Esophagus squamous epithelium (tissue), 5 donors: ENCODE measurements at places on chromosomes 11 and 22. TPM values are rescaled to one million over a fixed set of nuclear protein-coding genes. Genes with fewer than 3 reads are reported as not detected.

DNA sequence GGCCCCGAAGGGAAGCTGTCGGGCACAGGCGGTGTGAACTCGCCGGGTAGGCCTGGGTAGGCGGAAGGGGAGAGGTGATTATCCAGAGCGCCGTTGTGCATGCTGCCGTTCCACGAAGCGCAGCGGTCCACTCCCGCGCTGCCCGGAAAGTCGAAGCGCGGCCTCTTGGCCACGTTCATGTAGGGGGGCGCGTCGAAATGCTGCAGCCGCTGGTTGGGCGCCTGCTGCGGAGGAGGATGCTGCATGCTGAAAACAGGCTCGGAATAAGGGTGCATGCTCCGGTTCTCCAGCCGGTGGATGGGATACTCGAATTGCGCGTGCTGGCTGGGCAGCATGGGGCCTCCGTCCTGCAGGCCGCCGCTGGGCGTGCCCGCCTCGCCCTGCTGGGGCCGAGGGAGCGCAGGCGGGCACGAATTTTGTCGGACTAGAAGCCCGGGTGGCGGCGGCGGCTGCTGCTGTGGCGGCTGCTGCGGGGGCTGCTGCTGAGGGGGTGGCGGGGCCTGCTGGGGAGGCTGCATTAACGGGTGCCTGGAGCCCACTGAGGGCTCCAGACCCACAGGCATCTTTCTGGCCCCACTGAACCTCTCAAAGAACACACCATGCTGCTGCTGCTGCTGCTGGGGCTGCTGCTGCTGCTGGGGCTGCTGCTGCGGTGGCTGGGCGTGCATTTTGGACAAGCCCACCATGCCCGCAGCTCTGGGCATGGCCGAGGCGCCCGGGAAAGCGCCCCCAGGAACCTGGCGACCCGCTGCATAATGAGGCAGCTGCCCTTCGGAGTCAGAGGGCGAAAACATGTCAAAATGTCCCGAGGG lies 2.3 kb downstream of the MN1 start:
- H3K4me3 ChIP-seq: peak overlapping the region; percentile 86
- H3K36me3 ChIP-seq: no peaks in the 10 kb centered on the region
- H3K27ac ChIP-seq: no peak overlapping the region
- H3K4me1 ChIP-seq: peaks cover 26% of the 10 kb centered on the region
- no peaks in the 10 kb centered on the region for H3K27me3 ChIP-seq

Gene DGCR6L
- 52.1 TPM for total RNA-seq

- H3K27ac ChIP-seq: no peak overlapping the region
- H3K36me3 ChIP-seq: no peaks in the 10 kb centered on the region
- H3K27me3 ChIP-seq: no peaks in the 10 kb centered on the region
- DNase-seq: no peak
- no peak overlapping the region for H3K4me3 ChIP-seq
These were observed 162.4 kb upstream of the B3GAT1 start for GRCh38 chr11:134574425-134574824.

Gene MRGPRG
- not detected for total RNA-seq

Gene CHRNA10
- not detected for total RNA-seq
